Left hindlimb (tissue), 1 donor: ENCODE measurements at places on chromosomes 11 and 22.

GRCh38 chr11:102462610-102463009, 10.0 kb upstream of the TMEM123 start:
- DNase-seq: no peak

DNA sequence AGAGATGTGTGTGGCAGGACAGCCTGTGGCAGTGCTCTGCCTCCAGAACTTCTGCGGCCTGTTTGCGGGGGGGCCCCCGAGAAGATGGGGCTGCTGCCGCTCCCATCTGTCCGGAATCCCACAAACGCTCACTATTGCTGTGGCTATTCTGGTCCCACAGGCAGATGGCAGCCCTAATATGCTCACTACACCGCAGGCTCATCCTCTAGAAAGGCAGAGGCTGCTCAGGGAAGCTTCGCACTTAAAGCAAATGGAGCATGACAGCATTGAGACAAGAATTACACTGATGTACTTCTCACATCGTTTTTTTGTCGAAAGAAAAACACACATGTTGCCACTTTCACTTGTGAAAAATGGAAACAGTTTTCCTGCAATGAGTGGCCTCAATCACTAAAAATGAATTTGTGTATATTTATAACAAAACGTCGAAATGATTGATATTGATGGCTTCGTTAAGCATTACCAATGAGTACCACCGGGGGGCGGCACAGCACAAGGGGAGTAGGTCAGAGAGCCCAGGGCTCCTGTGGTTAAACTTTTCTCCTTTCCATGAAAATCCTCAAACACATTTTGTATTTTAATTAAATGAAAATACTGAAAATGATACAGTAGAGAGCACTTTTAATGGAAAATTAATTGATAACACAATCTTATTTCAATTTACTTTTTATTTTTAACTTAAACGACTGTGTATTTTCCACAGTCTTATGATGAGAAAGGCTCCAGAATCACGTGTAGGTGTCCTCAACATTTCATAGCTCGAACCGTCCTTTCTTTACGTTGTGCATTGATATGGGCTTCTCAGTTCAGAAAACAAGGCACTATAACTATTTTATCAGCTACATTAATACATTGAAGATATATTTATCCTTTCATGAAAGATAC, 69.1 kb downstream of the CTTN start:
- peak; percentile 56 for DNase-seq

DNA sequence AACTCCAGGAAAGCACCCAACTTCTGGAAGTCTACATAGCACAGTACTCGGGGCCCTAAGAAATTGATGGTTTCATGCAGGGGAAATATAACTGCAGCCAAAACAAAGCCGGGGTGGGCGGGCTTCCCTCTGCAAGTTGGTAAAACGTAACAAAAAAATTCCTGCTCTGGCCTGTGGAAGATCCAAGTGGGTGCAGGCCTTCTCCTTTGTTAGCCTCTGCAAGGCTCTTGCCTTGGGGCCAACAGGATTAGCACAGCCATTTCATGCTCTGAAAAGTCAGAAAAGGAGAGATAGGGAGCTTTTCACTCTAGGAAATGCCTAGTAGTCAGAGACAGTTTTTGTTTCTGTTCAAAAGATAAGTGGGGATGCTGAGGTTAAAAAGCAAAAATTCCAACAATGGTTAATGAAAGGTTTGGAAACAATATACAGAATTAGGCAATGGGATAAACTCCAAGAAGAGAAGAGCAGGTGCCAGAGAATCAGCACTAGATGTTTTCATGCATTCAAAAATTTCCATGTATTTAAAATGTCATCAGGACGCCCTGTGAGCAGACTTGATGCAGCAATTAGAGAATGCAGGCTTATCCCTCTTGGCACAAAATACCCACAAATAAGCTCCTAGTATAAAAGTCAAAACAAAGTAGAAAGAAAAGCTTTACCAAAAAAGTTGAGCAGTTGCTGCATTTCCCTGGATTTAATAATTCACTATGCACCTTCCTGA, 72.3 kb upstream of the CHRM4 start:
- DNase-seq: no peak

GRCh38 chr11:118061586-118062125, 15.2 kb upstream of the TMPRSS4 start:
- no peak for DNase-seq

DNA sequence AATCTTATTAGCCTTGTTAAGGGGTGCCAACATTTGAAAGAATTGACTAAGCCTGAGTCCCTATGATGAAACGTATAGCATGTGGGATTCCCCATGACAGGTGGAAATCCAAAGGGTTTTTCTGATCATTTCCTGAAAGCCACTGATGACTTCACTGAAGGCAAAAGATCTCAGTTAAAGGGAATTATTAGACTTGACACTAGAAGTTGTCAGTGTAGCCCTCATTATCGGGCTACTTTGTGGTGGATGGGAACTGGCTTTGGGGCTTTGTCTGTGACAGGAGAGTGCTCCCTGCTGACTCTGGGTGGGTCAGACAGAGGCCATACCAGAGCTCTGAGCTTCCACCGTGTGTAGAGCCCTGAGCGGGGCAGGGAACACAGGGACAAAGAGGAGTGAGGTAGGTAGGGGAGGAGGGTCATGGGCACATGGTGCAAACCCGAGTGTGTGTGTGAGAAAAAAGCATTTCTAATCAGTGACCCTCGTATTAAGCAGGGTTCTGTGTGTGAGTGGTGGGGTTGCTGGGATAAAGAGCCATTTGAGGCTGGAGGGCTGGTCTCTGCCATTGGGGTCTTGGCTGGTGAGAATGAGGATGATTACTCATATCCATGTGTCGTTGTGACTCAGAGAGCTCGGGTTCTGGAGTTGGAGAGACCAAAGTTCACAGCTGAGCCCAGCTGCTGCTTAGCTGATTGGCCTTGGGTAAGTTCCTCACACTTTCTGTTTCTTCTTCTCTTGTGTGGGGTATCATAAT, 101.1 kb downstream of the GRIK4 start:
- DNase-seq: no peak
